ENCODE measurements at places on chromosomes 12 and 14.

DNA sequence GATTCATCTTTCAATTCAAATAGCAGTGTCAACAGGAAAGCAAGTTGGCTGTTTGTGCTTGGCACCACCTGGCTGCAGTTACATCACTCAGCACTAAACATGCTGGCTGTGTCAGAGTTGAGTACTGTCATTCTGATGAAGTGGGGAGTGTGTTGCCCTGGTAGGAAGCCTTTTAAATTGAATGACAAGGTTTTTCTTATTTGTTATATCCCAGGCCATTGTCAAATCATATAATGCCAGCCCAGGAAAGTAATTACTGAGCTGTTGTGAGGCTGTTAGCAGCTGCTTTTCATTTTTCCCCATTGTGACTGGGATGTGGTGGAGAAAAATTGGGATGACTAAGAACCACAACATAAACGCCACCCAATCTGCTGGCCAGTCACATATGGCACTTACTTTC is 106.5 kb upstream of the PRKD1 start:
- no peak for DNase-seq

DNA sequence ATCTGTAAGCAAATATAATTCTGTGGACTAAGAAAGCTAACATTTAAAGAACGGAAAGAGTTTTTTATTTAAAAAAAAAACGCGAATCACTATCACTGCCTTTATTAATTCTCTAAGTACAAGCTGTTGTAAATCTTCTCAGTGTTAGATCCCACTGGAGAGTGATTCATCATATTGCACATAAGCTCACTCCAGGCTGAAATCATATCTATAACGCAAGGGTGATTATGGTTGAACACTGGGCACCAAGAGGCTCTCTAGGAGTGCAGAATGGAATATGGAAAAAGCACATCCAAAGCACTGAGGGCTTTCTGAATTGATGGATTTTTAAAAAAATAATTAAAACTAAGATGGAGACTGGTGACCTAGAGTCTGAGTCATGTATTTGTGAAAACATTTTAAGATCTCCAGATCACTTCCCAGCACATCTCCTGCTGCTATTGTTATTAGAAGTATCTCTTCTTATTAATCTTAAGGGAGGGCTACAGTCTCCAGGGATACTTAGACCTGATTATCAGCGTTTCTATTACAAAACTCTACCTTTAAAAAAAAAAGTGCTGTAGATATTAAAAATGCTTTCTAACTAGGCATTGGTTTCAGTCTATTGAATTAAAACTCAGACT is 1106.8 kb downstream of the AACS start:
- no peak for DNase-seq

- DNase-seq = no peak
Measured at GRCh38 chr14:44995196-44995595, 33.2 kb downstream of the TOGARAM1 start.

GRCh38 chr12:88633312-88633711 is 53.0 kb upstream of the KITLG start:
- DNase-seq = no peak

DNA sequence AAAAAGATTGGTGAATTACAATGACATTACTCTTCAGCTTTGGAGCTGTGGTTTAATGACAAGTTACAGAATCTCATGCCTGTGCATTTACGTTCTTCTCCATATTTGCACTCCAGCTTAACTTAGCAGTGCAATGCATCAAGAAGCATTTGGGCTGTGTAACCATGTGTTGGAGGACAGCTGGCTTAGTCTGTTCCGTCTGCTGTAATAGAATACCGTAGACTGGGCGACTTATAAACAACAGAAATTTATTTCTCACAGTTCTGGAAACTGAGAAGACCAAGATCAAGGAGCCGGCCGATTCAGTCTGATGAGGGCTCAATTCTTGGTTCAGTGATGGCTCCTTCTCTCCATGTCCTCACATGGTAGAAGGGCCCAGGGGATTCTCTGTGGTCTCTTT is 943.5 kb downstream of the BCL11B start:
- no peak for DNase-seq

- DNase-seq = peak; percentile 51
Measured at GRCh38 chr12:101877806-101878242, 444 bp downstream of the DRAM1 start.

GRCh38 chr12:109461049-109461845 is 15.9 kb downstream of the KCTD10 start:
- DNase-seq = no peak

GRCh38 chr12:46259071-46259470 is 9.8 kb downstream of the SLC38A1 start:
- no peak for DNase-seq

- DNase-seq = peak; percentile 33
Measured at GRCh38 chr14:36505181-36505815, 14.7 kb downstream of the NKX2-1 start.

- no peak for DNase-seq
Measured at GRCh38 chr12:104514092-104514810, 57.5 kb downstream of the CHST11 start.

DNA sequence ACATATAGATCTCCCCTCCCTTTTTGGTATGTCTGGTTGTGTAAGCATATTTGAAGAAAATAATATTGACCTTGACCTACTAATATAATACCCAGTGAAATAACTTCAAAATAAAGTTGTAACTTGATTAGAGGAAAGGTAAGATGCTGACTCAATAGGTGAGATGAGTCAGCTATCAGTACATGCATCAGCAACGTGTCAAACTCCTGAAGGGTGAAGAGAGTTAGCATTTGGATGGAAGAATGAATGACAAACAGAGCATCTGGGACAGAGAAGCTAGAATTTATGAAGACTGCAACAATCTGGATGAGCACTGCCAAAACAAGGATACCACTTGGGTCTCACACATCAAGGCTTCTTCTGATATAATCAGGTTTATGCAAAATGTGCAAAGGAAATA is 74.9 kb downstream of the PPP2R5E start:
- DNase-seq = no peak

- no peak for DNase-seq
Measured at GRCh38 chr12:81949841-81950308, 190.7 kb upstream of the PPFIA2 start.

DNA sequence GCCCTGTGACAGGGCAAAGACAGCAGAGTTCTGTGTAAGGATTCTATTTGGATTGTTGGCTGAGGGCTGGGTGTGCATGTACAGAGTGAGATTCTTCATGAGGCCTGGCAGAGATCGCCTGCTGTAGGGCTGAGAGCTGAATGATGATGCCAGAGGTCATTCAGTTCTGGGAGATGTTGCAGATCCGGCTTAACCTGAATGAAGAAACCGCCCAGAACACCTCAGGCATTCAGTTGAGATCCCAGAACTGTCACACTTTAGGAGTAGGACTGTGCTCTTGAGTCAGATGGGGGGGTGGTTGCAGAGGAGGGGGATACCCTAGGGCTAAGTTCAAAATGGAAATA is 5.8 kb upstream of the EVL start:
- no peak for DNase-seq

DNA sequence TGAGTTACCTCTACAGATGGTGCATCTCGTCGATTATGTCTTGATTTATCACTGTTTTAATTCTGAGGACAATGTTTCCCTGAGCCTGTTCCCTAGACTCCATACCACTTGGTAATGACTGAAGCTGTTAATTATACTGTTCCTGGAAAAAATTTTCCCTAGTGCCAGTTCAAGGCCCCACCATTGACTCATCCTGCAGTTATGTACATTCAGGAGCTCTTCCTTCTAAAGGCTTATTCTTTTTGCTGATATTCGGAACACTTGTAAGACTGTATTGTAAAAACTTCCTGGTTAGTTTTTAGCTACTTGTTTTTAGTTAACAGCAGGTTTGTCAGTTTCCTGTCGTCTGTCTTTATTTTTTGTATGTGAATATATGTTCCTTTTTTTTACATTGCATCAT is 30.4 kb upstream of the PPP2R5E start:
- no peak for DNase-seq

DNA sequence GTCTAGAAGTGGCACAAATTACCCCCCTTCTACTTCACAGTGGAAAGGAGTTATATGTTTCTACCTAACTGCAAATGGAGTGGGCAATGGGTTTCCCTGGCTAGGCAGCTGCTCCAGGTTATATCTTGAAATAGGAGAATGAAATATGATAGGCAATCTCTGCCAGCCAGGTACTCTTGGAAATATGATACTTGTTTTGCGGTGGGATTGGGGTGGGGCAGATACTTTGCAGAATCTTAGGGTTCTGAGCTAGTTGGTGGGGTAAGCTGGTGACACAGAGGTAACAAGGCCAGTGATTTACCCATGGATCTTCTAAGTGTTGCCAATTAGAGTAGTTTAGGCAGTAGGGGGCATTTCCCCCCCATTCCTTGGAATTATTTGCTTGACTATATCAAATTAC is 140.1 kb downstream of the ATP23 start:
- no peak for DNase-seq

- no peak for DNase-seq
Measured at GRCh38 chr14:75454963-75455546, 27.2 kb downstream of the JDP2 start.
